ENCODE measurements at places on chromosomes 11 and 22. TPM values are rescaled to one million over a fixed set of nuclear protein-coding genes. Genes with fewer than 3 reads are reported as not detected.

DNA sequence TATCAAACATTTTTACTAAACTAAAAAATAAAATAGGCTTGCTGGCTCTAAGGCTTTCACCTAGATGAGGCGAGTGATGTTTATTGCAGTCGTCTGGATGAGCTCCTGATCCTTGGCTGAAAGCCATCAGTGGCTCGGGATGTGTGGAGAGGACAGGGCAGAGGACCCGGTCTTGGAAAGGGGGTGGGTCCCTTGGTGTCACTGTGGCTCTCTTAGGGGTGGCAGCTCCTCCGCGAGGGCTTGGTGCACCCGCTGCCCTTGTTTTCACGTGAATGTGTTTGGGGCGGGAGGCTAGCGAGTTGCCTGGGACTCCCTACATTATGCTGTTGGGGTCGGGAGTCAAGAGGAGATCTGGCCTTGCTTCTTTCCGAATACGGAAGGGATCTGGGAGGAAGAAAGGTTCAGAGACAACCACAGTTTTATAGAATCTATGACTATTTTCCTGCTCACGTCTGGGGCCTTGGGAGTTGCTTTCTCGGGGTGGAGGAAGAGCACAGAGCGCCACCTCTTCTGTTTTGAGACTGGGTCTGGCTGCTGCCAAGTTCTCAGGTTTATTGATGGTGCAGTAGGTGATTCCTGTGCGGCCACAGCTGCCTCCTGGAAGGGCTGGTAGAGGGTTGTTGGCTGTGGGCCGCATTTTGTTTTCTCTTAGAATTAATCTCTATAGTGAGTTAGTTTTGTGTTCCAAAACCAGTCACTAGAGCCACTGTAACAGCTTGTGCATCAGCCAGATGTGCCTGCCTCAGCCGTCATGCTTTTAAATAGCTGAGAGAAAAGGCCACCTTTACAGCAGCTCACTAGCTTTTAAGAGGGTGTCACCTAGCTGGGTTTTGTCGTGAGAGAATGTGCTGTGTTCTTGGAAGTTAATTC is 12.8 kb downstream of the TBC1D22A start:
- no peak for DNase-seq
- H3K27ac ChIP-seq = no peak overlapping the region
- H3K4me1 ChIP-seq = no peaks in the 10 kb centered on the region
- peaks cover 4% of the 10 kb centered on the region for H3K36me3 ChIP-seq

GRCh38 chr11:44916331-44916730 is 34.4 kb downstream of the TP53I11 start:
- no peak overlapping the region for H3K4me3 ChIP-seq
- DNase-seq = no peak
- no peaks in the 10 kb centered on the region for H3K36me3 ChIP-seq

GRCh38 chr11:122099374-122100036 is 16.5 kb downstream of the BLID start:
- H3K4me3 ChIP-seq = no peak overlapping the region
- no peaks in the 10 kb centered on the region for H3K36me3 ChIP-seq
- peaks cover 2% of the 10 kb centered on the region for H3K4me1 ChIP-seq
- H3K27ac ChIP-seq = no peak overlapping the region
- no peak for DNase-seq
- no peaks in the 10 kb centered on the region for H3K27me3 ChIP-seq

DNA sequence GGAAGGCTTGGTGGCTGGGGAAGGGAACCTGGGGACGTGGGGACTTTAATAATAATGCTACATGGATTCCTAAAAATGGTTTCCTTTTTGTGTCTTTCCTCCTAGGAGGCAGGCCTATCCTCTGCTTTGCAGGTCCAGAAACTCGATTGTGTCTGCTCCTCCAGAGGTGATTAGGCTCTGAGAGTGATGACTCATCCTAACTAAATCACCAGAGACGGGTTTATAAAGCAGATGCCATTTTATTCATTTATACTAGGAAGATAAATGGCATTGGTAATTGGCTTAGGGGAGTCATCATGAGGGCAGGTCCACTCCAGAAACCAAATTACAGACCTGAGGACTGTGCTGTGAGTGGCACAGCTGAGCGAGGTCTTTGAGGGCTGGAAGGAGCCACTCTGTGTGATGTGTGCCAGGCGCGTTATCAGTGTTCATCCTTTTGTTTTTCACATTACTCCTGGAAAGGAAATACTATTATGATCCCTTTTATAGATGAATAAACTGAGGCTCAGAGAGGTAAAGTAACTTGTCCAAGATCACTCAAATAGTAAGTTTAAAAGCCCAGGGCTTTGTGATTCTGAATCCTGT is 7.1 kb downstream of the NLRX1 start:
- peaks cover 20% of the 10 kb centered on the region for H3K36me3 ChIP-seq
- DNase-seq = no peak
- H3K4me1 ChIP-seq = no peaks in the 10 kb centered on the region
- H3K27me3 ChIP-seq = no peaks in the 10 kb centered on the region
- no peak overlapping the region for H3K27ac ChIP-seq

Gene MAP6
- total RNA-seq = 0.77 TPM

Gene CARS1
- 82.5 TPM for total RNA-seq

Measured in H9 (cell line).